ENCODE measurements at places on chromosomes 7 and 10.
A peak's percentile ranks its signal among the peaks of the same experiment; 100 is the strongest.

- no peak for DNase-seq
Observed at GRCh38 chr10:61942604-61943461, 41.3 kb downstream of the ARID5B start.

- no peak for DNase-seq
Observed at GRCh38 chr7:29255906-29256692, 61.5 kb downstream of the CHN2 start.

- no peak for DNase-seq
Observed at GRCh38 chr10:44020322-44021111, 364.4 kb downstream of the CXCL12 start.

- no peak for DNase-seq
Observed at GRCh38 chr7:141288626-141289025, 214.8 kb downstream of the TMEM178B start.

GRCh38 chr10:4442296-4442695 is 383.7 kb upstream of the AKR1E2 start:
- DNase-seq: no peak

GRCh38 chr7:33050535-33051318 is 11.8 kb downstream of the NT5C3A start:
- DNase-seq: peak; percentile 44

- DNase-seq: no peak
Observed at GRCh38 chr7:80949449-80949848, 30.6 kb upstream of the SEMA3C start.

- no peak for DNase-seq
Observed at GRCh38 chr10:6958254-6958653, 378.2 kb upstream of the PRKCQ start.

DNA sequence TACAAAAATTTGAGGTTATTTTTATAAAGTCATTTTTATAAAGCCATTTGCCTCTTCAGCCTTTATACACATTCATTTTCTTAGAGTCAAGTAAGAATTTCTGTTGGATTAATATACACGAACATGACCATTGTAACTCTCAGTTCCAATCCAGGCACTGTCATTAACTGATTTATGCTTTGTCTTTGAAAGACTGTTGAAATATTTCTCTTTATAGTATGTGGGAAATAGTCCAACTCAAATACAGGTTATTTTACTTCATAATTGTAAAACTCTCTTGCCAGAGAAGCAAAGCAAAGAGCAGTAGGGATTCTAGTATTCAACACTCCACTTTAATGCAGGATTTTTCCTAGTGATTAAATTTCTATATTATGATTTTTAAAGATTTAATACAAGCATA is 36.5 kb upstream of the PAPSS2 start:
- no peak for DNase-seq

DNA sequence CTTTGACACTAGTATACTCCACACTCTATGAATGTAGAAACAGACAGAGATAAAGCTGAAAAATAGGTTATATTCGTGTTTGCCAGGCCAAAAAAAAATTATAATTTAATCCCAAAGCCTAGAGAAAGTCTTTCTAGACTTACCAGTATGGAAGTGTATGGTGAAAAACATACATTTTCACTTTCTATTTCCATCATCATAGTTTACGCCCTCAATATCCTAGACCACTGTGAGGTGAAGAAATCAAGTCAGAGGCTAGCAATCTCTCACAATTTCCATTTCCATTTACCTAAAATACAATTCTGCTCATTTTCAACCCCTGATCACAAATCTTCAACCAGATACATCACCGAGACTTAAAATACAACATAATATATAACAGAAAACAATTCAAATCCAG is 16.2 kb downstream of the GPR22 start:
- DNase-seq: no peak

GRCh38 chr7:3283130-3283704 is 17.8 kb upstream of the SDK1 start:
- no peak for DNase-seq

DNA sequence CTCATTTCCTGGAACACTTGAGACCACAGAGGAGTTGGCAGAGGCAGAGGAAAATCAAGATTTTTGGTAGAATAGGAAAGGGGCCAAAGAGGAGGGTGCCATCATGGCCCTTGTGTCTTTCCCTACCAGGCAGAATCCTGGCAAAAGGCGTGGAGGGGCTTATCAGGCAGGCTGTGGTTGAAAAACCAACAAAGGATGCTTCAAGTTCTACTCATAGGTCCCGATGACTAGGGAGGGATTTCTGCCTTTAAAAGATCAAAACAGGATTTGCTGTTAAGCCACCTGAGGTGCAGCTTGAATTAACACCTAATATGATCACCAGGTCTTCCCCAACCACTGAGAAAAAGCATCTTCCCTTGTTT is 45.7 kb downstream of the BPGM start:
- DNase-seq: no peak

DNA sequence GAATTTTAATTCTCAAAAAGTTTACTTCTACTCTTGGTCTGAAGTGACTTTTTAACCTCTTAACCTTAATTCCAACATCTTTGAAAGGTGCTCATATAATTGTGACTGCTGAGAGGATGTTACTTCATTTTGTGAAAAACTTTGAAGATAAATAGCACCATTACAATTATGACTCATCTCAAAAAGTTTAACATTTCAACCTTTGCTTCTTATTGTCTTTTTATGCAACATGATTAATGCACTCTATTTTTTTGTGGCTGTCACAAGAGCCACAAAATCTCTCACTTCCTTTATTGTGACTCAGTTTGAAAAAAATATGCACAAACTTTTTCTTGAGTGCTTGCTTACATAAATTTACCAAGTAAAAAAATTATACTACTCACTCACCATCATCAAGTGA is 383.1 kb downstream of the LRRTM3 start:
- no peak for DNase-seq

DNA sequence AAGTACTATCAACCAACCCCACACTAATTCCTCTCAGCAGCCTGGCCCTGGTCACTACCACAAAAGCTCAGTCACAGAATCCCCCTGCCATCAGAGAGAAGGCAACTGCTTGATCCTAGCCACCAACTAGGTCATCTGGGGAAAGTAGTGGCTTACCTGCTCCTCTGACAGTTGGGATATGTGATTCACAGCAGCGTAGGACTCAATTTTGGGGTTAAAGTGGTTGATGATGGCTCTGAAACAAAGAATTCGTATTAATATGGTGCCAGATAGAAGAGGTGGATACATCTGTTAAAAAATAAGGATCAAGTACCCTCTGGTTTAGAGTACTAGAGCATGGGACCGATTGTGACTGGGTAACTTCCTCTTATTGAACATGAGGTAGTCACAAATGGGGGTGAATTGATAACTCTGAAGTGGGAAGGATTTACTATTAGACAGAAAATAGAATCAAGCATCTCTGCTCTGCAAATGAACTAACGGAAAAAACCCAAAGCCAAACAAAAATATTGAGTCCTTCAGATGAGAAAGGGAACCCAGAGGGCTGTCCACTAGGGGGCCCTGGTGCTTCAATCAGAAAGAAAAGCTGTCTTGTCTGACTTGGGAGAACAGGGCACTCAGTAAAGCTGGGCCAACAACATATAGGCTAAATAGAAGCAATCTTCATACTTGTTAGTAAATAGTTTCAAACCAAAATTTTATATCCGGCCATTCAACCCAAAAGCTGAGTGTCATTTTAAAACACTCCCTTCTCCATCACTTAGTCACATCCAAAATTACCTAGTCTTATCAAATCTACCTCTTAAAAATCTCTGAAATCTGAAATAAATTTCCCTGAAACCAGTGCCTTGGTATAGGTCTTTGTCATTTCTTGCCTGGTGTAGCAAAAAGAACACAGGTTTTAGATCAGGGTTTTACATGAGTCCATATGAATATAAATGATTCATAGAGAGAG is 45.9 kb upstream of the KCNIP2 start:
- peak; percentile 56 for DNase-seq

DNA sequence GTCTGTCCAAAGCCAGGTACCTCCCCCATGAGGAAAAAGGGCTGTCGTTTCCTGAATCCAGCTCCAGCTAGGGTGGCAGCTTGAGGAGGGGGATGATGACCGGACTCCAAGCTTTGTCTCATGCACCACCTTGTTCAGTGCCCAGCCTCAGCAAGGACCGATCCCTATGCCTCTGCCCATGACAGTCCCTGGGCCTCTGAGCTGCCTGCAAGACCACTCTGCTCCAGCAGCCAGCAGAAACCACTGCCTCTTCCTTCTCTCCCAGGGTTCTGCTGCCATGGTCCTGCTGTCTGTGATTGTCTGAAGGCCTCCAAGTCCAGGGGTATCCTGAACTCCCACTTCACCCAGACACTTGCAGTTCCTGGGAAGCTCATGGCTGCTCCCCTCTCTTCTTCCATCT is 21.3 kb upstream of the GDF10 start:
- DNase-seq: no peak

- no peak for DNase-seq
Observed at GRCh38 chr10:122044045-122044661, 55.2 kb downstream of the TACC2 start.

- no peak for DNase-seq
Observed at GRCh38 chr7:42893346-42894240, 18.3 kb downstream of the C7orf25 start.

GRCh38 chr7:12493407-12493806 is 77.1 kb upstream of the SCIN start:
- DNase-seq: no peak

- DNase-seq: no peak
Observed at GRCh38 chr7:2819161-2819953, 24.8 kb downstream of the GNA12 start.

- DNase-seq: peak; percentile 10
Observed at GRCh38 chr7:36526863-36527548, 137.3 kb downstream of the ANLN start.

- DNase-seq: no peak
Observed at GRCh38 chr10:4538016-4538415, 288.0 kb upstream of the AKR1E2 start.

- DNase-seq: no peak
Observed at GRCh38 chr10:76136961-76137360, 705.5 kb downstream of the LRMDA start.

DNA sequence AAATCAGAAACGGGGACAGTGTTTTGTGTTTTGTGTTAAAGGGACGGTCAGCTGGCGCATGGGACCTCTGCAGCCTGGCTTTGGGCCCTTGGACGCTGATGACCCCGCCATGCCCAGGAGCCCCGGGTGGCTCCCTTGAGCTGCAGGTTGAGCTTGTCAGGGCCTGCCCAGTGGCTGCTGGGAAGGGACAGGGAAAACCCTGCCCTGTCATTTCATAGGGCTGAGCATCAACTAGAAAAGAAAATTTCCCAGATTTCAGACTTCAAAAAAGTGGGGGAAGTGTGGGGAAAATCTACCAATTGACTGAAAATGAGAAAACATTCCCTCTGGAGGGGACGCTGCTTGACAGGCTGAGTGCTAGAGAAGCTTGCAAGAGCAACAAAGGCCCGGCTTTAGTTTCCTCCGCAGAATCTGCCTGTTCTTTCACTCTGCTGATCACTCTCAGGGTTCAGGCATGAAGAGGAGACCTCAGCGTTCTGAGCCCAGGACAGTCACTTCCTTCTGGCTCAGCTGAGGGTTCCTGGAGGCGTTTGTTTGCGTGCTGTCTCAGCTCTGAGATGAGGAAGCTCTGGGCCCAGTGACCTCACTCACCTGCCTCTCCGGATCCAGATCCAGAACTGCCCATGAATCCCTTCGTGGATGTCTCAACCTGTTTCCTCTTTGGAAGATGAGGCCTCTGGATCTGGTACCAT is 18.6 kb upstream of the DNAJB6 start:
- no peak for DNase-seq

DNA sequence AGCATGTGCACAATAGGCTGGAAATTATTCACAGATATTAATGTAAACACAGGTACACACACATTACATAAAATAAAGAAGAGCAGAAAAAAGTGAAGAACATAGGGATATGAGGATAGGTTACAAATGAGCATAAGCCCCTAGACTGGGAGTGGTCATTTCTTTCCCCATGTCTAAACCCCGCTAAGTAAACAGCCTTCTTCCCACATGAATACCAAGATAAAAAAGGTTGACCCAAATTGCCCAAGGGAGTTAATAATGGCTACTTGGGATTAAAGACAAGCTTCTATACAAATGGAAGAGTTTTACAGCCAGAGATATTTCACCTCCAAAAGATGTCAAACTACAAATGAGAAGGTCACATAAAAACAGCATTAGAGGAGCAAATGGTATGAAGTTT is 527.1 kb upstream of the CELF2 start:
- DNase-seq: no peak
